ENCODE measurements at places on chromosomes 1 and 21. TPM values are rescaled to one million over a fixed set of nuclear protein-coding genes. Genes with fewer than 3 reads are reported as not detected.

The GJB5 gene
- total RNA-seq: not detected

DNA sequence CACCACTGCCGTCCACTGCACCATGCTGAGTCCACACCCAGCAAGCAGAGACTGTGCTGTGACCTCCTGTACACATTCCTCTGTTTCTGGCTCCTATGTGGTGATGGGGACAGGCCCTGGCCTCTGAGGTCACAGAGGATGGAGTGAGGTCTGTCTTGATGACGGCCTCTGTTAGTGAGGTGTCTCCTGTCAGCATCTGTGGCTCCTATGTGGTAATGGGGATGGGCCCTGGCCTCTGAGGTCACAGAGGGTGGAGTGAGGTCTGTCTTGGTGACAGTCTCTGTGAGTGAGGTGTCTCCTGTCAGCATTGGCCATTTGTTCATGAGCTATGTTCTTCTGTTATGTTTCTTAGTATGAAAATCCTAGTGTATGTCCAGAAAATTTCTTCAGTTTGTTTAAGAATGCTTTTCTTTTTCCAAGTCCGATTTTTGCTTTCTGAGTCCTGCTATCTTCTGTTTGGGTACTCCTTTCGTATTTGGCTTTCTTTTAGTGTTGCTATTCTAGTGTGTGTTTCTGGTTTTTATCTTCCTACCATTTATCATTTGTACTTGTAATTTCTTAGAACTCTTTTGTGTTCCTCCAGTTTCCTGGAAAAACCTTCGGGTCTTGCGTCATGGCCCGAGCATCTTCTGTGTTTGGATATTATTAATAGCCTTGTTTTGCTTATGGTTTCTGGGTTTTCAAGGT lies 13.4 kb downstream of the SNAP47 start:
- H3K4me1 ChIP-seq: peaks cover 5% of the 10 kb centered on the region
- H3K36me3 ChIP-seq: peaks cover 19% of the 10 kb centered on the region
- H3K27me3 ChIP-seq: no peaks in the 10 kb centered on the region
- H3K4me3 ChIP-seq: no peak overlapping the region

The TMPRSS15 gene
- total RNA-seq: not detected

The MYBPH gene
- not detected for total RNA-seq

The HOOK1 gene
- total RNA-seq: 2.6 TPM

- no peak overlapping the region for H3K4me3 ChIP-seq
- H3K4me1 ChIP-seq: no peaks in the 10 kb centered on the region
- no peaks in the 10 kb centered on the region for H3K36me3 ChIP-seq
- DNase-seq: no peak
- no peaks in the 10 kb centered on the region for H3K27me3 ChIP-seq
Observed at GRCh38 chr1:14996133-14997050, 157.2 kb upstream of the TMEM51 start.

DNA sequence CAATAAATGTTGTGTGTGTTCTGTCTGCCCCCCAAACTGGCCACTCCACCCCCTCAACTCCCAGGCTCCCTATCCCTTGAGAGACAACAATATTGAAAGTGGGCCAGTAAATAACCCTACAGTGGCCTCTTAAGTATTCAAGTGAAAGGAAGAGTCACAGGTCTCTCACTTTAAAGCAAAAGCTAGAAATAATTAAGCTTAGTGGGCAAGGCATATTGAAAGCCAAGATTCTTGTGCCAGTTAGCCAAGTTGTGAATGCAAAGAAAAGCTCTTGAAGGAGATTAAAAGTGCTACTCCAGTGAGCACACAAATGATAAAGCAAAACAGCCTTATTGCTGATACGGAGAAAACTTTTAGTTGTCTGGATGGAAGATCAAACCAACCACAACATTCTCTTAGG lies 158.4 kb downstream of the GABPA start:
- H3K4me3 ChIP-seq: no peak overlapping the region
- no peaks in the 10 kb centered on the region for H3K36me3 ChIP-seq
- no peaks in the 10 kb centered on the region for H3K27me3 ChIP-seq
- H3K4me1 ChIP-seq: no peaks in the 10 kb centered on the region

- H3K27me3 ChIP-seq: peaks cover 6% of the 10 kb centered on the region
- H3K4me1 ChIP-seq: peaks cover 10% of the 10 kb centered on the region
- H3K4me3 ChIP-seq: no peak overlapping the region
- no peaks in the 10 kb centered on the region for H3K36me3 ChIP-seq
- H3K27ac ChIP-seq: no peak overlapping the region
Observed at GRCh38 chr1:161491472-161491871, 13.8 kb upstream of the FCGR2A start.

DNA sequence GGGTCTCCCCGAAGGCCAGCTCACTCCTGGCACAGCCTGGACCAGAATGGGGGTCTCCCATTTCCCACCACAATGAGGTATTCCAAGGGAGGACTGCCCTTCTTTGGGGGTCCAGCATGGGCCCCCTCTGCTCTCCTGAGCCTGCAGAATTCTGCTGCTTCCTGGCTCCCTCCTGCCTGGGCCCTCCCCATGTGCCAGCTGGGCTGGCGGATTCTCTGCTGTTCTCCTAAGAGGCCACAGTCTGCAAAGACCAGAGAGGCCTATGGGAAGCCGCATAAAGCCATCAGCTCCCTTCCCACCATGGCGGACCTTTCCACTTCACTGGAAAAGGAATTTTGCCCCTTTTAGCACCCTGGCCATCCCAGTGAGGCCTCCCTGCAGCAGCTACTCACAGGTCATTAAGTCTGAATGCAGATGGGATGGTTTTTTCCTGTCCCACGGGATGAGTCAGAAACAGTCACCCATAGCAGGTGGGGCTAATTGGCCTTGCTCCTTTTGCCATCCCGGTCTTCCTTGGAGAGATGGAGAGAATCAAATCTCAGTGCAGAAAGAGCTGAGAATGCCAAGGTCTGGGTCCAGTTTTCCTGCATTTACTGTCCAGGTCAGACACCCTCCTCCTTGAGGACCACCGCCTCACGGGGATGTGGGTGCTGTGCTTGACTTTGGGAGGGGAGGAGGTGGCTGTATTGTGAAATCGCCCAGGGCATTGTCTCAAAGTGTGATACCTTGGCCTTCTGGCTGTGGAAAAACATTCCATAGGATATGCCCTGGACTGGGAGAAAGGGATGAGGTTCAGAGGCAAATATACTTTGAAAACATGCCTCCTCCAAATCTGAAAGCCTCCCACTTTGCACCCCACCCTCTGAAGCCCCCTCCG lies 23.2 kb downstream of the MYBPH start:
- H3K4me1 ChIP-seq: no peaks in the 10 kb centered on the region
- no peak overlapping the region for H3K27ac ChIP-seq
- no peak overlapping the region for H3K4me3 ChIP-seq
- H3K36me3 ChIP-seq: no peaks in the 10 kb centered on the region

The C4BPA gene
- total RNA-seq: not detected
